ENCODE measurements at places on chromosomes 1 and 21. TPM values are rescaled to one million over a fixed set of nuclear protein-coding genes. Genes with fewer than 3 reads are reported as not detected.

- no peak for DNase-seq
Measured at GRCh38 chr1:28416509-28417194, 47.1 kb downstream of the PHACTR4 start.

DNA sequence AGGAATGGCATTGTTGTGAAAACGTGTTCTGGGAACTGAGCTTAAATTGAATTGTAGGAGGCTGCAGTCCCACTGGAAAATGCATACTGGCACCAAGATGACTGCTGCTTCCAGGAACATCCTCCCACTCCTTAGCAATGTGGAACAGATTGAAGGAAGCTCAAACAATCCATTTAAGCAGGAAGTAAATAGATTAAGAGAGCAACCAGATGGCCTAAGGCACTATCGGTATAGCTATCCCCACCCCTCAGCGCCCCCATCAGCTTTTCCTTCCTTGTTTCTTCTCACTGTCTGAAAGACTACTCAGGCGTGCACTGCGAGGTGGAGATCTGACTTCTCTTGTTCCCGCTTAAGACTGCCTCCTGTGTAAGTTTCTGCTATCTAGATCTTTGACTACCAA, 4.0 kb upstream of the IFI16 start:
- peak; percentile 50 for DNase-seq

Gene ZNF691
- total RNA-seq = 14.8 TPM

Gene SHISA4
- 0.81 TPM for total RNA-seq

DNA sequence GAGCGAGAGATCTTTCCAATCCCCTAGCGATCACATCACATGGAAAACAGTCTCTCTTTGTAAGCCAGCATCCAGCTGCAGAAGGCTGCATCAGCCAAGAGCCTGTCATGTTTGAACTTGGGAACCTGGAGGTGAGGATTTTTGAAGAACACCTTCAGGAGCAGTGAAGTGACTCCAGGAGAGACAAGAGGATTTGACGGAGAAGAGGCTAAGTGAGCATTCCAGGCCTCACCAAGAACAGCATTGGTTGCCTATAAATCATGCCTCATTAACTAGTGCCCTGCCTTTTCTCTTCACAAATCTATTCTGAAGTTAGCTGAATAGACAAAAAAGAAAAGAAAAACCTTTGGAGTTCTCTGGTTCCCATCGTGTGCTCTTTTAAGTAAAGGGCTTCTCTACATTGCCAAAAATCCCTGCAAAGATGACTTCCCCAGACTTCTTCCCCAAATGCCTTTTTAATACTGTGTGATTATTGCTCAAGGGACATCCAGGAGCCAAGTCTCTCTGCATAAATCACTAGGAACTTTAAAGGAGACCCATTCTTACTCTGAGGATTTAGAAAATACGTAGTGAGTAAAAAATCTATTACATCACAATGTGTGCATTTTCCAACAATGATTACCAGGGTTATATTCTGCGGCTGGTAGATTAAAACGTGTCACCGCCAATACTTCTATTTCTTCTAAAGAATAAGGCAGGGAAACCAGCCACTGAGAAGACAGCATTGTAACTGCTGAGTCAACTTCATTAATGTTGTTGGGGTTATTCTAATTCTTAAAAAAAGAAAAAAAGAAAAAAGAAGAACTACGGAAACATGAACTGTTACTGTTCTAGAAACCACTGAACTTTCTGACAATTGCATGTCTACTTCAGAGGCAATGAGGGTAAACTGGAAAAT, 95.2 kb downstream of the KIF14 start:
- DNase-seq = peak; percentile 65

- DNase-seq = no peak
Measured at GRCh38 chr21:42360317-42360716, 6.0 kb downstream of the TFF1 start.

DNA sequence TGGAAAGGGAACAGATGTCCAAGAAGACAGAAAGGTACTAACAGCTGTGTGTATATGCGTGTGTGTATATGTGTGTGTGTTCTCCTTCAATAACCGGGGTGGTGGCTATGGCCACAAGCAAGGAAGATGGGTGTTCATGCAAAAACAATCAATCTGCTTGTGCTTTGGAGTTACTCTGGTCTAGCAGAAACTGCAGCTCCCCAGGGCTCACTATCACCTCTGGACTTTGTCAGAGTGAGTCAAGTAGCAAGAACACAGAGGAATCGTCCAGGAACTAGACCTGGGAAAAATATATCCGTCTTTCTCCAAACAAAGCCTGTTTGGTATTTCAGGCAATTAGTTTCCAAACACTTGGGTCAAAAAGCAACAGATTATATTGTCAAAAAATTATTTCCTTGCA, 68.6 kb downstream of the GNG12 start:
- no peak for DNase-seq

DNA sequence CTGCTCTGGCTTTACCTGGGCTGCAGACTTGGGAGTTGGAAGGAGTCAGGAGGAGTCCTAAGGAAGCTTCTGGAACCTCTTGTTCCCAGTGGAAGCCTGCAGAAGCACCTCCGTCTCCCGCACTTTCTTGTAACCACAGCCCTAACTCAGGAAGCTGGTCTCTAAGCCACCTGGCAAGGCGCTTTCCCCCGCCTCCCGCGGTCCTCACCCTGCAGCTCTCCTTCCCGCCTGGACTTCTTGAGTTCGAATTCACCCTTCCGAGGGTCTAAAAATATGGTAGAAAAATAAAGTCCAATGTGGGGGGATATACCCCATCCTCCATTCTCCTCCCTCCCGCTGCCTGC, 15.1 kb downstream of the PAX7 start:
- no peak for DNase-seq

DNA sequence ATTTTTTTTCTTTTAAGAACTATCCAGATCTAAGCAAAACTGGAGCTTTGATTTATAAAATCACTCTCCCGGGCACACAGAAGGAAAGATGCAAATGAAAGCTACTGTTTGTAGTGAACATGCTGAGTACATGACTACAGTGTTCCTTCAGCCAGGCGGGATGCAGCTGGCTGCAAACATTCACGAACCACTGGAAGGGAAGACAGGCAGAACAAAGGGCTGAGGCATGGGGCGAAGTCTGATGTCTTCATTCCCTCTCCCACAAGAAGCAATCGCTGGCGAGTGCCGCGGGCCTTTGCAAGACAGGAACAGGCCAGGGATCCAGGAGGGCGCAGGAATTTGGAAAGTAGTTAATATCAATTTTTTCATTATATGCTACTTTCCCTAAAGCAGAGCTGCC, 257.9 kb upstream of the AJAP1 start:
- no peak for DNase-seq

DNA sequence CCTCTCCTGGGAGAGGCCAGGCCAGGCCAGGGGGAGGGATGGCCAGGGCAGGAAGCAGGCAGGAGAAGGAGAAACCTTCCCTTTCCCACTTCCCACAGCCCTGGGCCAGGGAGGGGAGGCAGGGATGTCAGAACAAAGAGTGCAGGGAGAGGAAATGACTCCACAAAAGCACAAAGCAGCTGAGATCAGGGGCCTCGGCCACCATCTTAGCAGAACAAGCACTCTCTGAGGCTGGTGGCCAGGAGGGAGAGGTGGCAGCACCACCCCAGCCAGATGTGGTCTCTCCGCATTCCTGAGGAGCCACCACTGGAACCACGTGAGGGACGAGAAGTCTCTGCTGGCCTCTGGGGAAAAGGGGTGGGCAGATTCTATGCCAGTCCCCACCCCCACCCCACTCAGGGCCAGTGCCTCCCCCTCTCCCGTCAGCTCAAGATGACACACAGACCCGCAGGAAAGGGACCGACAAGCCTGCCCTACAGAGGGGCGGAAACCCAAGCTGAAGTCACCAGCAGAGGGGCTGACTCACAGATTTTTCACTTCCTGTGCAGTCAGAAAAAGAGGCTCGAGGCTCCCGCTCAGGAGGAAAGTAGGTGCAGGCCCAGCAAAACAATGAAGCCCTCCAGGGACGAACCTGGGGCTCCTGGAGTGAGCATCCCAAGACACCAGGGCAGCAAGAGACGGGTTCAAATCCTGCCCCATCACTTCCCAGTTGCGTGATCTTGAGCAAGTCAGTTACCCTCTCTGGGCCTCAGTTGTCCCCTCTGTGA, 24.1 kb upstream of the ALDH4A1 start:
- DNase-seq = peak; percentile 96

Data from hematopoietic multipotent progenitor cell (in vitro differentiated cells).